Liver (tissue), 10 donors: ENCODE measurements at places on chromosomes 5 and 9. TPM values are rescaled to one million over a fixed set of nuclear protein-coding genes. Genes with fewer than 3 reads are reported as not detected.

The CCNO gene
- total RNA-seq, result not detected

The ADGRD2 gene
- not detected for total RNA-seq

DNA sequence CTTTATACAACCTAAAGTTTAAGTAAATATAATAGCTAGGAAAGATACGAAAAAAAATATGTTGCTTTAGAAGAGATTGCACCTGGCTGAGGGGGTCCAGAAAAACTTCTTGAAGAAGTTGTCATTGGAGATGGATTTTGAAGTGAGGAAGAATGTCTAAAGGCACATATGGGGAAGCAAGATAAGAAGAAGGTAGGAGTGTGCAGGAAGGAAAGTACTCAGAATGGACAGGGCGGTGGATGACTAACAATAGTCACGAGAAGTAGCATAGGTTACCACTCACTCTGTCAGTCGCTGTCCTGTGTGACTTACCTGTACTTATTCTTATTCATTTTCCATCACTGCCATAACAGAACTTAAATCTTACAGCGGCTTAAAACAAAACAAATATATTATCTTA is 251.6 kb downstream of the GRIA1 start:
- H3K4me1 ChIP-seq, result no peaks in the 10 kb centered on the region
- no peaks in the 10 kb centered on the region for H3K27me3 ChIP-seq
- no peak for DNase-seq

- no peak overlapping the region for H3K27ac ChIP-seq
- H3K4me1 ChIP-seq, result peaks cover 2% of the 10 kb centered on the region
- no peak for DNase-seq
These were observed 35.0 kb upstream of the SLC6A19 start for GRCh38 chr5:1166370-1166769.

DNA sequence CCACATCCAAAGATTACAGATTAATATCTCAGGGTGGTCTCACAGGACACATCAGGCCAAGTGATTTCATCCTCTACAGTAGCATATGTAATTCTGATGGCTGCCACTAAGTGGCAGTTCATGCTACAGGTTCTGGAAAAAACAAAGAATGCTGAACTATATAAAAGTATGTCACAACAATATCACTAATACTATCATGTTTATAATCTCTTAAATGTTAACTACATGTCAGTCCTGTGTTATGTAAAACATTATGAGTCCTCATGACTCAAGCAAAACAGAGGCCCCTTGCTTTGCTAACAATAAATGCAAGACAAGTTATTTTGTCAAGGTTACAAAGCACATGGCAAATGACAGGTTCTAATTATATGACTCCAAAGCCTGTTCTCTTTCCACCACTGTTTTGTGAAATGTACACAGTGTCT is 233.2 kb downstream of the FBXL17 start:
- no peaks in the 10 kb centered on the region for H3K36me3 ChIP-seq
- no peak overlapping the region for H3K4me3 ChIP-seq
- no peaks in the 10 kb centered on the region for H3K4me1 ChIP-seq
- DNase-seq, result no peak

DNA sequence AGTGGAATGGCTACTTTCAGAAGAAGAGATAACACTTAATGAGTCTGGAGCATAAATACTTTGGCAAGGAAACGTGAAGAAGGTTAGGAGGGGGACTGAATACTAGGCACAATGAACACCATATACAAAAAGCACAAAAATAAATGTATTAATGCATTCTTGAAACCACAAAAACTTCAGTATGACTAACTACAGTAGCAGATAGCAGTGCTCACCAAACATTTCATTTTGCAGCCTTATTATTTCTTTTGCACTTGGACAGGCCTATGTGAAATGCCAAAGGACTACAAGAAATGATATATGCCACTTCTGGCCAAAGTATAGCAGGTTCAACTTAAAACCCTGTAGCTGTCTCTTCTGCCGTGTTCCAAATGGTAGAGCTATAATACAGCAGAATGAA is 26.3 kb downstream of the UBQLN1 start:
- H3K27ac ChIP-seq, result no peak overlapping the region
- H3K4me1 ChIP-seq, result peaks cover 5% of the 10 kb centered on the region
- DNase-seq, result no peak
- no peak overlapping the region for H3K4me3 ChIP-seq

GRCh38 chr5:106940986-106941385 is 729.8 kb downstream of the EFNA5 start:
- H3K4me1 ChIP-seq, result no peaks in the 10 kb centered on the region
- no peaks in the 10 kb centered on the region for H3K36me3 ChIP-seq
- no peak overlapping the region for H3K27ac ChIP-seq
- no peaks in the 10 kb centered on the region for H3K27me3 ChIP-seq

- H3K27me3 ChIP-seq, result no peaks in the 10 kb centered on the region
- no peak overlapping the region for H3K27ac ChIP-seq
- H3K36me3 ChIP-seq, result no peaks in the 10 kb centered on the region
- H3K4me3 ChIP-seq, result no peak overlapping the region
These were observed 217.9 kb downstream of the SREK1 start for GRCh38 chr5:66362046-66362445.

DNA sequence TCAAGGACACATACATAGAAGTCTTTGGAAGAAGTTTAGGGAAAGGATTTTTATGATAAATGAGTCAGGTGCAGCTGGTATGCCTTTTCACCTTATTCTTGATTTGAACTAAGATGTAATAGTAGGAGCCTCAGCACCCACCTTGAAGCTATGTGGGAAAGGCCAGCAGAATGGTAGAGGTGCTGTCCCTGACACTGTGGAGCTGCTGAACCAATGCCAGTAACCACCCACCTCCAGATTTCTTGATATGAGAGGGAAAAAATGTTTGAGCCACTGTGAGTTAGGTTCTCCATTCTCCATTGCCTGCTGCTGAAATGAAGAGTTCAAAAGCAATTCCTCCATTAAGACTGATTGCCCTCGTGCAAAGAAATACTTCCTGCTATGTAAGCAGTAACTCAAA is 12.2 kb upstream of the HMGCR start:
- no peaks in the 10 kb centered on the region for H3K36me3 ChIP-seq
- DNase-seq, result no peak
- H3K27me3 ChIP-seq, result no peaks in the 10 kb centered on the region

DNA sequence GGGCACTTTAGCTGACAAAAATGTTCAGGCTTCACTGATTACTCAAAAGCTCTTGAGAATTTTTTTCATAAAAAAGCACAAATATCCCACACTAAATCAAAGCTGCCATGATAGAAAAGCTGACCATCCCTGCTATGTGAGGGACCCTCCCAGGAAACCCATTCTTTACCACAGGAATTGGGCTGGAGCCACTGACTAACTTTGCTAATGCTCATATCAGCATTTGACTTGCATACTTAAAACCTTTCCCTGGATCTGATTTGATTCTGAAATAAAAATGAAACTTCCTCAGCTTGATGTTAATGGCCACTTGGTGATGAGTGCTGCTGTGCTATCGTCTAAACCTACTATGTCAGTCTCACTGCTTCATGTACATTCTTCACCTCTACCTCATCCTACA is 243.6 kb downstream of the PRELID2 start:
- no peak overlapping the region for H3K27ac ChIP-seq
- H3K4me3 ChIP-seq, result no peak overlapping the region
- H3K36me3 ChIP-seq, result no peaks in the 10 kb centered on the region
- no peaks in the 10 kb centered on the region for H3K27me3 ChIP-seq
- no peaks in the 10 kb centered on the region for H3K4me1 ChIP-seq
- DNase-seq, result no peak

DNA sequence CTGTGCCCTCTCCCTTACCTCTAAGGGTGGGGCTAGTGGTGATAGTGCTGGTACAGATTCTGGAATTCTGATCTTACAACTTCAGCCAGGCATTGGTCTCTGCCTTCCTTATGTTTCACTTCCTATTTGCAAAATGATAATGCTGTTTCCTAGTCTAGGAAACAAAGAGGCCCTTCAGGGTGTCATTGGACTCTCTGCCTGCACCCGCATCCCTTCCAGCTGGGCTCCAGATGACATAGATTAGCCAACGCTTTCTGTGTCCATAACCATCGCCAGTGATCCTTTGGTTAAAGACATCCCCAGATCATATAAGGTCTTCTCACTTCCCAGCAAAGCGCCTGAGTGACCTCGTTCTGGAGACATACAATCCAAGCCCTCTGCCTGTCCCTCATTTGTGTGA is 180.7 kb downstream of the ERCC6L2 start:
- H3K27ac ChIP-seq, result no peak overlapping the region
- H3K36me3 ChIP-seq, result no peaks in the 10 kb centered on the region
- no peak overlapping the region for H3K4me3 ChIP-seq
- DNase-seq, result no peak
- no peaks in the 10 kb centered on the region for H3K4me1 ChIP-seq
- H3K27me3 ChIP-seq, result no peaks in the 10 kb centered on the region
